ENCODE measurements at places on chromosomes 5 and 9.

GRCh38 chr5:128362370-128362769 is 175.7 kb downstream of the FBN2 start:
- DNase-seq = no peak

DNA sequence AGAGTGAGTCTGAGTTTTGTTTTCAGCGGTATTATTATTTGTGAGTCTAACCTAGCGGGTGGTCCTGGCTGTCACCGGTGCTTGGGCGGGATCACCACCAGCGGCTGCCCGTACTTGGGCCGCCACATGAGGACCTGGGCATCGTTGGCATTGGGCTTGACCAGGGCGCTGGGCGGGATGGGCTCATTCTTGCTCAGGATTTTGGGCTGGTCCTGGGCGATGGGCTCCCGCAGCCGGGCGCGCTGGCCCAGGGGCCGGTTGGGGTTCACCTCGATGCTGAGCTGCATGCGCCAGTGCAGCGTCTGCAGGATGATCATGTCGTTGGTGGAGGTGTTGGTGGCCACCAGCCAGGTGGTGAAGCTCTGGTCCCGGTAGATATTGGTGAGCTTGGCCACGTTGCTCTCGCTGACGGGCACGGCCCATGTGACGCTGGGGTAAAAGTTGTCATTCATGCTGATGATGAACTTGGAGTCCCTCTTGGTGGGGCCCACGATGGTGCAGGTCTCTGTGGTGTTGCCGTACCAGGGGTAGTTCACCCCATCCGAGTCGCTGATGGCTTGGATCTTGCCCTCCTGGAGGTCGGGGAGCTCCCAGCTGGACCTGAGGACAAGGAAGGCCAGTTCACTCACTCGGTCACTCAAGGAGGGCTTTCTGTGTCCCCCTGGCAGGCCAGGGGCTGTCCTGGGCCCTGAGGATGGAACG is 15.4 kb downstream of the FAM78A start:
- DNase-seq = no peak

- peak; percentile 34 for DNase-seq
Observed at GRCh38 chr5:138138949-138139780, at the start of gene NME5. Gene NME5 (minus strand): TSS chr5:138139428. CDS start chr5:138138780, 648 bp downstream.

DNA sequence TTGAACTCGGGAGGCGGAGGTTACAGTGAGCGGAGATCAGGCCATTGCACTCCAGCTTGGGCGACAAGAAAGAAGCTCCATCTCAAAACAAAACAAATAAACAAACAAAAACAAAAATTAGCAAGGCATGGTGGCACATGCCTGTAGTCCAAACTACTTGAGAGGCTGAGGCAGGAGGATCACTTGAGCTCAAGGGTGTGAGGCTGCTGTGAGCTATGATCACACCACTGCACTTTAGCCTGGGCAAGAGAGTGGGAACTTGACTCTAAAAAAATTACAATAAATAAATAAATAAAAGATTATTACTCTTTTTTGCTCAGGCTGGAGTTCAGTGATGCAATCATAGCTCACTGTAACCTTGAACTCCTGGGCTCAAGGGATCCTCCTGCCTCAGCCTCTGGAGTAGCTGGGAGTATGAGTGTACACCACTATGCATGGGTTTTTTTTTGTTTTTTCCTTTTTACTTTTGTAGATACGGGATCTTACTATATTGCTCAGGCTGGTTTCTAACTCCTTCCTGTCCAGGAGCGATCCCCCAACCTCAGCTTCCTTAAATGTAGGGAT is 9.0 kb upstream of the DCP2 start:
- no peak for DNase-seq

DNA sequence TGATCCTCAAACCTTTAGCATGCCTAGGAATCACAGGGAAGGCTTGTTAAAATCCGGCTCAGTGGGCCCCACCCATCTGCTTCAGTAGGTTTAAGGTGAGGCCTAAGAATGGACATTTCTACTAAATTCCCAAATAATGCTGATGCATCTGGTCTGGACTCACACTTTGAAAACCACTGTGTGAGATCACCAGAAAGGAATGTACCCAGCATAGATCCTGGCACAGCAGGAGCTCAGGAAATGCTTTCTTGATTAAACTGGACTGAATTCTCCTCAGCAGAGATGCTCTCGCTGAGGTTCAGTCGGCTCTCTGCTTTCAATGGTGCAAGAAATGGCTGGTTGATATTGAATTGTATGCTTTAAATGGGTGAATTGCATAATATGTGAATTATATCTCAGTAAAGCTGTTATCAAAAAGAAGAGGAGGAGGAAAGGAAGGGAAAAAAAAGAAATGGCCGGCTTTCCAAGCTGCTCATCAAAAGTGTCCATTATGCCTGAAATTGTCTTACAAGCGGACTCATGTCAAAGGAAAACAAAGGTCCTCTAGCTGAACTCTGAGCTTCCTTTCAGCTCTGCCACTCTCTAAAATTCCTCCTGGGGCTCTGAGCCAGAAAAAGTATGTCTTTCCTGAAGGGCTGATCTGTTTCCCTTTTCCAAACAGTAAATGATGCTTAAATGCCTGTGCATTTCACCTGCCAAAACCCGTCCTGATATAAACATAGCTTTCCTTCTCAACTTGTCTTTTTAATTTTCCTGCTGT is 77.6 kb upstream of the SAP30L start:
- DNase-seq = peak; percentile 95

DNA sequence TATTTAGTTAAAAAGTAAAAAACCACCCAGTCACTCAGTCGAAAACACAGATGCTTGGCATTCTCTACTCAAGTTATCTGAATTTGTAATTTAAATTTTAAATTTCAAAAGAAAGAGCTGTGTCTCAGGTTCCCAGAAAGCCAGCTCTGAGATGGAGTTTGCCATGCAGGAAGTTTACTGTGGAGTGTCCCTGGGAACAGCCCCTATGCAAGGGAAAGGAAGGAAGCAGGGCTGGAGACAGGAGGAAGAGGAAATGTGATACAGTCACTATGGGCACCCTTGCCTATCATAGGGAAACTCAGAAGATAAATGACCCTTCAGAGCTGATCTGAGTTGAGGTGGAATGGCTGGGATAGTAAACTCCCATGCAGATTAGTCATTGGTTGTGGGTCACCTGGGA is 408.8 kb upstream of the ACTBL2 start:
- no peak for DNase-seq

- no peak for DNase-seq
Observed at GRCh38 chr9:96027251-96028131, 152.0 kb downstream of the ERCC6L2 start.

DNA sequence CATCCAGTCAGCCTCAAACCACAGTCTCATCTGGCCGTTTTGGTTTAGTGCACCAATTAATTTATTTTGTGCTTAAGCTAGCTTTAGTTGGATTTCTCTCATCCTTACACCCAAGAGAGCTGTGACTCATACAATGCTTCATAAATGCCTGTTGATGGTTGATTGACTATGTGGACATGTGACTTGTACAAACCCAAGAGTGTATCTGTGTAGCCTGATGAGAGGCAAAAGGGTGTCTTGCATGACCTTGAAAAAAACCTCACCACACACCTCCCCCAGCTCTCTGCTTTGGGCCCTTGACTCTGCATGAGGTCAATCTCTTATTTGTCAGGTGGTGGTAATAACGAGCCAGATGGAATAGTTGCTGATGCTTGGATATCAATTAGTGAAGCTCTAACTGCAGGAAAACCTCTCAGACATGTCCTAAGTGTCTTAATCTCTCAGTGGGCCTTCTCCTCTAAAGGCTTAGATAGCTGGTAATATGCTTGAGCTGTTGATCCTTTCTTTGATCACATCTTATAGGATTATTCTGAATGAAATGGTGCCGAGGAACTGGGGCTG is 10.6 kb upstream of the GLRA1 start:
- DNase-seq = no peak

GRCh38 chr5:8949908-8950307 is 596.0 kb downstream of the SEMA5A start:
- no peak for DNase-seq

DNA sequence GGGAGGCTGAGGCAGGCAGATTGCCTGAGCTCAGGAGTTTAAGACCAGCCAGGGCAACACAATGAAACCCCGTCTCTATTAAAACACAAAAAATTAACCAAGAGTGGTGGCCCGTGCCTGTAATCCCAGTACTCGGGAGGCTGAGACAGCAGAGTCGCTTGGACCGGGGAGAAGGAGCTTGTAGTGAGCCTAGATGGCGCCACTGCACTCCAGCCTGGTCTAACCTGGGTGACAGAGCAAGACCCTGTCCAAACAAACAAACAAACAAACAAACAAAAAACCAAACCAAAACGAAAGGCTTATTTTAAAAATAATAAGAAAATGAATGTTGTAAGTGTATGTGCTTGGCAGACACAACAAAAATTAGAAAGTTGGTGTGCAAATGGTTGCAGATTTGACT is 536.3 kb upstream of the PTPRD start:
- no peak for DNase-seq

DNA sequence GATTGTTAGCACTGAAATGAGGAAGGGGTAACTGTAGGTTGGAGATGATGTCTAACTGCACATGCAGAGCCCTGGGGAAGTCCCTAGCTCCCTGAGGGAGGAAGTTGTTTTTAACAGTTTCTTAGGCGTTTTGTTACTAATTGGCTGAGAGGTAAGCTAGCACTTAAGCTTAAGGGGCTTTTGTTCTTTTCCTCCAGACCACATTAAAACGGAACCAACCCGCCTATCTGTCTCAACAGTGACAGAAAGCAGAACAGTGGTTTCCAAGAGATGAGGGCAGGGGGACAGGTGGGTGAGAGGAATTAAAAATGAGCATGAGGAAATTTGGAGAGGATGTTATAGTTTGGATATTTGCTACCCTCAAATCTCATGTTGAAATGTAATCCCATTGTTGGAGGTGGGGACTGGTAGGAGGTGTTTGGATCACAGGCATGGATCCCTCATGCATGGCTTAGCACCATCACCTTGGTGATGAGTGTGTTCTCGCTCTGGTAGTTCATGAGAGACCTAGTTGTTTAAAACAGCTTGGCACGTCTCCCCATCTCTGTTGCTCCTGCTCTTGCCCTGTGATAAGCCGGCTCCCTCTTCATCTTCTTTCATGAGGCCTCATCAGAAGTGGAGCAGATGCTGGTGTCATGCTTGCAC is 38.9 kb downstream of the LYRM7 start:
- no peak for DNase-seq

- DNase-seq = no peak
Observed at GRCh38 chr5:168132241-168132641, 159.2 kb upstream of the WWC1 start.

DNA sequence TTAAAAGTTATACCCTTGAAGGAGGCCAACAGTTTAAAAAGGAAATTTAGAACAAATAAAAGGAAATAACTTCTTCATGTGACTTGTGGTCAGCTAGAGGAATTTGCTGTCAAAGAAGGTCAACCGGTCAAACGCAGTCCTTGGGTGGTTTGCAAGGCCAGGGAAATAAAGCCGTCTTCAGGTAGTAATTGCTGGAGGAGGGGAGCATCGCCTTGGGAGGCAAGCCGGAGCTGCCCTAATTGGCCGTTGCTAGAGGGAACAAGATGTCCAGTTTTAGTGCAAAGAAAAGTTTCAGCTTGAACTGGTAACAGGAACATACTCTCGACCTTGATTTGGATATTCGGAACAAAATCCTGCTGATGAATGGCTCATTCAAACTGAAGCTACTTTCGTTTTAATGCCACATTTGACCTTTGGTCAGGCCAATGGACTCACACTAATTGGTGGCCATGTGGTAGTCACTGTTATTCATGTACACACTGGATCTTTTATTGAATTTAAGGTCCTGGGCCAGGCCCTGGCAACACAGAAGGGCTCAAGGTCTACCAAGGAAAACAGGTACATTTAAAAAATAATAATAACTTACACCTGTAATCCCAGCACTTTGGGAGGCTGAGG is 47.0 kb upstream of the MYO10 start:
- DNase-seq = no peak

- no peak for DNase-seq
Observed at GRCh38 chr5:153619771-153620170, 129.3 kb downstream of the GRIA1 start.

DNA sequence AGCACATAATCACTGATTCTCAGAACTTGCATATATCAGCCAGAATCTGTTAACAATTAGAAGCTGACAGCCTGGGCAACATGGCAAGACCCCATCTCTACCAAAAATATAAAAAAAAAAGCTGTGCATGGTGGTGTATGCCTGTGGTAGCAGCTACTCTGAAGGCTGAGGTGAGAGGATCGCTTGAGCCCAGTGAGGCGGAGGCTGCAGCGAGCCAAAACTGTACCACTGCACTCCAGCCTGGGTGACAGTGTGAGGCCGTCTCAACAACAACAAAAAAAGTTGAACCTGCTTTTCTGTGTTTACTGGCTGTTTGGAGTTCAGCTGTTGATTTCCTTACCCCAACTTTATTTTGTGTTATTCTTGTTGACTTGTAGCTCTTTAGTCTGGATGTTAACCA is 66.8 kb downstream of the GOLPH3 start:
- DNase-seq = no peak

DNA sequence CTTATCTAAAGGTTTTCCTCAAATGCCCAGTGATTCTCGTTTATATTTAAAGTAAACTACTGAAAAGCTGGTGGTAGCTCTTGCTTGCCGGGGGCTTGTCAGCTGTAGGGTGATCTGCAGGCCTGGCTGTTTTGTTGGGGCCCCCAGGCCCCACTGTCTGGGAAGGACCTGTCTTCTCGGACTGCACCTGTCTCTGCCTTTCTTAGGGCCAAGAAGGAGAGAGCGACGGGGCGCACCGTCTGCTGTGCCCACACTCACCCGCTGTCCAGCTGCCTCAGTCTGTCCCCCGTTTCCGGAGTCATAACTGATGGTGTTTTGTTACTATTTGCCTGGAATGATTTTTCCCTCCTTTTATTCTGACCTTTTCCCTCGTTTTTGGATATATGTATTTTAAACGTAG is 94.1 kb upstream of the CACNA1B start:
- DNase-seq = no peak

DNA sequence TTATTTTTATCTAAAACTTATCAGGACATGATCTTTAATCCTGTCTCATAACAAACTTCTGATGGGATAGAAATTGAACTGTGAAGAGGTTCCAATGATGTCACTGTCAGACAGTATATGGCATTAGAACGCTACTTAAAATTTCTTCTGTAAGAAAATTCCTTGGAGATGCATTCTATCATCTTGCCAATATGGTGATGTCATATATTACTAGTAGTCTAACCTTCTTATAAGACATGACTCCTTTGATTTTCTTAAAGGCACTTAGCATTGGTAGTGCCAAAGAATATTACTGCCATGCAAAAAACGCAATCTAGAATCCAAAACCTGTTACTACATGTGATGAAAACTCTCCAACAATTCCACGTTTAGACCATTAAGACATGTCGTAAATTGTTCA is 131.1 kb downstream of the SLC25A46 start:
- no peak for DNase-seq

GRCh38 chr5:22057012-22057411 is 796.1 kb downstream of the CDH12 start:
- no peak for DNase-seq

GRCh38 chr5:3214838-3215374 is 380.7 kb upstream of the IRX1 start:
- DNase-seq = no peak

DNA sequence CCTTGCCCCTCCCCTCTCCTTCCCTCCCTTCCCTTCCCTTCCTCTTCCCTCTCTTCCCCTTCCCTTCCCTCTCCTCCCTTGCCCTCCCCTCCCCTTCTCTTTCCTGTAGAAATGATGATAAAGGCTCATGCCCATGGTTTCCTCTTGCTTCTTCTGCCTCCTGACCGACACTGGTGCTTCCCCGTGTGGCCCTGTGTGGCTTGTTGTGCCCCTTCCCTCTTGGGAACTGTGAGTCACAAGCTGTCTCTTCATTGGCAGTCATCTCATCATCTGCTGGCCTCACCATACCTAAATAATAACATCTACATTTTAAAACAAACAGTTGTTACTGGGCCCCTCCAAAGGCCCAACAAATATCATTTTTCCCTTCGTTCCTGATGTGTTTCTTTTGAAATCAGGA is 11.7 kb upstream of the CARNMT1 start:
- DNase-seq = no peak

All from astrocyte of the cerebellum (primary cell).